Stimulated activated CD8-positive, alpha-beta memory T cell treated with anti-CD3 and anti-CD28 coated beads, Interleukin-15, amount 100 ng/mL, for 1 hour (primary cell): ENCODE measurements at places on chromosomes 16 and 17.

GRCh38 chr17:73939806-73940205, 263.7 kb upstream of the RPL38 start:
- DNase-seq = no peak

- no peak for DNase-seq
These were observed 5.9 kb downstream of the UBTF start for GRCh38 chr17:44213403-44214229.

- no peak for DNase-seq
These were observed 715.4 kb downstream of the CDH8 start for GRCh38 chr16:61320791-61321190.

DNA sequence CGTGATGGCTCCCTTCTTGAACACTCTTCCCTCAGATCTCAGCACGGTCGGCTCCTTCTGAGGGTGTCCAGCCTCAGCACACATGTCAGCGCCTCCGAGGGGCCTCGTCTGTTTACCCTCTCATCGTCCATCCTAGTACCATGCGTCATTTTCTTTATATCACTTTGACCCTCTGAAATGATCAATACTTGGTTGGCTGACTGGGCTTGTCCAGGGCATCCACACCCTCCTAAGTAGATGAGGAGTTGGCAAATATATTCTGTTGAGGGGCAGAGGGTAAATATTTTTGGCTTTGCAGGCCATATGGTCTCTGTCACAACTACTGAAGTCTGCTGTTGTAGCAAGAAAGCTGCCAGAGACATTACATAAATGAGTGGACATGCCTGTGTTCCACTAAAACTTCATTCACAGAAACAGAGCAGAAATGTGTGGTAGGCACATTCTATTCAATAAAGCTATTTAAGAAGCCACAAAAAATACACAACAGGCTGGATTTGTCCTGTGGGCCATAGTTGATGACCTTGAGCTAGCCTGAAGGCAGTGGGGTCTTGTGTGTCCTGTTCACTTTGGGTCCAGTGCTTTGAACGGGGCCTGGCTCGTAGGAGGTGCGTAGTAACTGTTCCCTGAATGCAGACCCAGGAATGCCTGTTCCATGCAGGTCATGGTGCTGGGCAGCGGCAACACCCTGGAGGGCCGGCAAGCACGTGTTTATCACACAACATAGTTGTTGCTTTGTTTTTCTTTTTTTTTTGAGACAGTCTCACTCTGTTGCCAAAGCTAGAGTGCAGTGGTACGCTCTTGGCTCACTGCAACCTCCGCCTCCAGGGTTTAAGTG, 185.8 kb downstream of the SNX29 start:
- DNase-seq = no peak

GRCh38 chr17:55332296-55333041, 67.7 kb downstream of the HLF start:
- DNase-seq = no peak

DNA sequence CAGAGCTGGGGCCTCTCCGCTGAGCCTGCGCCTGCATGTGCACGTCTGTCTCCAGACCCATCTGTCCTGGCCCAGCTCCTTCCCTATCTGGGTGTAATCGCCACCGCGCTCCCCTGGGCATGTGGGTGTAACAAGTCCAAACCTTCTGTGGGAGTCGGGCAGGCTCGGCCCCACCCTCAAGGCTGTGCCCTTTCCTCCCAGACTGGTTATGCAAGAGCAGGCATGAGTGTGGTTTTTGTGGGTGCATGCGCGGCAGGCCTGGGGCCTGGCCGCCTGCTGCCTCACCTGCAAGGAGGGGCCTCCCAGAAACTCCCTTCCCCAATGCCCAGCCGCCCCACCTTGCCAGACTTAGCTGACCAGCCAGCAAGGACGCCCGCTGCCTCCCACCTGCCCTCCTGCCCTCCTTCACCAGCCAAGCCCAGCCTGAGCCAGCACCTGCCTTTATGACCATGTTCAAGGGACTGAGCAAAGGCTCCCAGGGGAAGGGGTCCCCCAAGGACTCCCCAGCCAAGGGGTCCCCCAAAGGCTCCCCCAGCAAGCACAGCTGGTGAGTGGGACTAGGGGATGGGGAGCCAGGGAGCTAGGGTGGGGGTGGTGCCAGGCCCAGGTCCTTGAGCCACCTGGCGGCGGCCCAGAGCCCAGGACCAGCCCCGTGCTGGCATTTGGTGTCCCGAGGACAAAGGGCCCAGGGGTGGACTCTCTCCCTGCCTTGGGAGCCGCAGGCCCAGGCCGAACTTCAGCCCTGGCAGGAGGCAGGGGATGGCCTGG, at the start of gene EVPLL:
Gene EVPLL (plus strand): TSS at position 342 of the 768 bp plus-strand sequence. CDS start 3,160 bp downstream, outside the sequence.
- DNase-seq = no peak

DNA sequence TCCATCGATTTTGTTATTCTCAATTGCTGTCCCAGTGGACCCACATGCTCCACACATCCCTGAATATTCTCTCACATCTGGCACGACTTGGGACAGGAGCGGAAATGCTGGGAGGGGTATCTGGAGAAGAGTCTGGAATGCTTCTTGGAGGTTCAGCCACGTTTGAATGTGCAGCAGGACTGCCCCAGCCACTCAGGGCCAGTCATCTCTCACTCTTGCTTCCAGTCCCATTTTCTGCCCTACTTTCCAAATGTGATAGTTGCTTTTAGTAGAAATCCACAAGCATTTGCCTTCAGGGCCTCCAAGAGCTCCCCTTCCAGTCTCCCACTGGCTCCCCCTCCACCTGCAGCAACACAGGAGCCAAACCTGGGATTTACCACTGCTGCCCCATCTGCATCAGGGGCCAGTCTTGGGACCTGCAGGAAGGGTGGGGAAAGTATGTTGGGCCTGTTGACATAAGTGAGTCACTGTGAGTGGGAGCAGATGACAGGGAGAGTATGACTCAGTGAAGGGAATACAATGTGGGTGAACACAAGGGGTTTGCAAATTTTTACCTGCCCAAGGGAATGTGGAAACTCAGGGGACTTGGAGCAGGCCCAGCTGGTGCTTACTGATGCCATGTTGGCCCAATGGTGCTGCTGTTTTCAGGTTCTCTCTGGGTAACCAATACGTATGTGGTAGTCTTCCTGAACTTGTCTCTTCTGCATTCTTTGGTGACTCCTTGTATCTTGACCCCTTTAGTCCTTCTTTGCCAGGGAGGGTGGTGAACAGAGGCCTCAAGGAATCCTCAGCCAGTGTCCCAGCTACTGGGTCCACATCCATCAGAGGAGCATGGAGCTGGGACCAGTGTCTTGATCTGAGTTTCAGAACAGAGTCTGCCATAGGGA, 78.8 kb upstream of the CRHR1 start:
- DNase-seq = no peak

GRCh38 chr17:5282642-5283217, 646 bp downstream of the RABEP1 start:
- DNase-seq = no peak

GRCh38 chr17:79866791-79867518, 27.7 kb upstream of the CBX4 start:
- no peak for DNase-seq

- DNase-seq = no peak
These were observed 59.7 kb downstream of the IL21R start for GRCh38 chr16:27461483-27462171.

DNA sequence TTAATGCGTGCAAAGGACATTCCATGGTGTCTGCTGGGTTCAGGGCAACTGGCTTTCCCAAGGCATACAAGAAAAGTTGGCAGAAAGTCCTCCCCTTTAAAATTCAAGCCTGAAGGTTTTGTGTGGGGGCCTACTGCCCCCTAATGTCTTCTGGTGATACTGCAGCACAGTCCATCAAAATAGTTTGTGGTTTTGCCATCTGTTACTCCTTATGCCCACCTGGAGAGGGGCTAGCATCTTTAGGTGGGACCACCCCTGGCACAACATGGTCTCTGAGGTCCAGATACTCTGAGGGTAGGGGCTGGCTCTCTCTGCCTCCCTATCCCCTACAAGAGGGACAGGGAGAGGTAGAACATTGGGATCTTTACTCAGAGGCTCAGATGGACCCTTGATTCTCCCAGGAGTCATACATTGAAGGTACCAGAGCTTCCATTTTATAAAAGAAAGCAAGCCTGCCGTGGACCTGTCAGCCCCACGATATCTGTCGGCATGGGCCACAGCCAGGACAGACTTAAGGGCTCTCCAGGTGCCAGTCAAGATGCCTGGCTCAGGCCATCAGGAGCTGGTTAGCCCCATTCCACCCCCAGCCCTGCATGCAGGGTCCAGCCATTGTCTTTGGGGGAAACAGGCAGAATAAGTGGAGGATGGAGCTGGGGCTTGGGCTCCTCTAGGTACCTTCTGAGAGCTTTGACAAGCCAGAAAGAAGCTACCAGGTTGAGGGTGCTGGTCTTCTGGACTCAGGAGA, 6.3 kb downstream of the ESRP2 start:
- DNase-seq = no peak

- DNase-seq = no peak
These were observed 69.0 kb downstream of the WSB1 start for GRCh38 chr17:27362909-27363308.

- DNase-seq = no peak
These were observed 44.1 kb downstream of the TNFRSF13B start for GRCh38 chr17:16927641-16928321.

DNA sequence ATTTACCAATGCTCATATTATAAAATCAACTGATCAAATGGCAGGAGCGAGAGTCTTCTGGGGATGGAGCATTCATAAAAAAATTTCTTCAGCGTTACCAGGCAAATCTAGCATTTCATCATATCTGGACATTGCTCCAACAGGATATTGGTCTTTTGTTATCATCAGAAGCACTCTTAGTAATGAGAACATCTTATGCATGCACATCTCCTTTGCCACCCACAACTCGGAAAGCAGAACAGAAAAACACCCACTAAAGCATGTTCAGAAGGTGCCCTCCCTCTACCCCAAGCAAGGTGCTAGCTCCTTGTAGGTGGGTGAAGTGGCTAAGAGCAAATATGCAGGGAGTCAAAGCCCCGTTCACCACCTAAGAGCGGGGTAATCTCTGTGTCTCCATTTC, 18.9 kb downstream of the ARHGAP17 start:
- no peak for DNase-seq

DNA sequence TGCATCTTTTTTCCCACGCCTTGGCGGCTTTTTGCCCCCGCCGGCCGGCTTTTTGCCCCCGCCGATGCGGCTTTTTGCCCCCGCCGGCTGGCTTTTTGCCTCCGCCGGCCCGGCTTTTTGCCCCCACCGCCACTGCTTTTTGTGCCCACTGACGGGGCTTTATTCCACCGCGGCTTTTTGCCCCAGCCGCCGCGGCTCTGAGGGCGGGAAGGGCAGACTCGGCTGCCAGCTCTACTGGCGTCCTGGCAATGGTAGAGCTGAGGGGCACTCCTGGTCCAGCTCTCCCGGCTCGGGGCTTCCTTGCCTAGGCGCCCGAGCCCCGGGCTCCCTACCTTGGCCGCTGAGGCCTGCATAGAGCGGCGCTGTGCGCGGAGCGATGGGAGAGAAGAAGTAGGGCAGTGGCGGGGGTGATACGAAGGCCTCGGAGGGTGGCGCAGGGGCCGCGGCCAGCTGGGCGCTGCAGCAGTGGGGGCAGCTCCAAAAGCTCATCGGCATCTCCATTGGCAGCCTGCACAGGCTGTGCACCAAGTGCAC, 591.4 kb downstream of the TP53TG3F start:
- no peak for DNase-seq

GRCh38 chr17:71342737-71343136, 778.1 kb upstream of the SOX9 start:
- no peak for DNase-seq

GRCh38 chr16:31453255-31454204, 5.8 kb upstream of the ARMC5 start:
- DNase-seq = no peak

GRCh38 chr17:76869496-76870376, 1.5 kb downstream of the MGAT5B start:
- no peak for DNase-seq

- DNase-seq = no peak
These were observed 163.8 kb upstream of the CACNG5 start for GRCh38 chr17:66671156-66671555.

GRCh38 chr16:64297863-64298600, 823.8 kb downstream of the CDH11 start:
- no peak for DNase-seq

DNA sequence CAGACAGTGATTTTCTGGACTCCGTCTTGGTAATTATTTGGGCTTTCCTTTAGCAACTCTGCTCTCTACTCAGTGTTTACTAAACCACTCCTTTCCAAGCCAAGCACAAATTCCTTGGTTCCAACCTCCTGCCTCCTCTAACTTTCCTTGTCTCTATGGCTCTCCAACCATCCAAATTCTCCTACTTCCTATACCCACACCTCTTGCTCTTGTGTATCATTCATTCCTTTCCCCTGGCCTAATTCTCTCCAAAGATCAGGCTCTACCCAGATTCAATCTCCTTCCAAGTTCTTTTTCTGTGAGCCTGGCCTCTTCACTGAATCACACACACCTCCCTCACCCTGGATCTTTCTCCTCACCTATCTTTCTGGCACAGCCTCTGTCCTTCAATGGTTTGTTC, 1.1 kb downstream of the NEURL4 start:
- no peak for DNase-seq

DNA sequence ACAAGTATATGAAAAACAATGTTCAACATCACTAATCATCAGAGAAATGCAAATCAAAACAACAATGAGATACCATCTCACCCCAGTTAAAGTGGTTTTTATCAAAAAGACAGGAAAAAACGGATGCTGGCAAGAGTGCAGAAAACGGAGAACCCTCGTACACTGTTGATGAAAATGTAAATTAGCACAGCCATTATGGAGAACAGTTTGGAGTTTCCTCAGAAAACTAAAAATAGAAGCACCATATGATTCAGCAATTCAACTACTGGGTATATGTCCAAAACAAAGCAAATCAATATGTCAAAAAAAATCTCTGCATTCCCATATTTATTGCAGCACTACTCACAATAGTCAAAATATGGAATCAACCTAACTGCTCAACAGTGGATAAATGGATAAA, 50.1 kb upstream of the CES5A start:
- DNase-seq = no peak

DNA sequence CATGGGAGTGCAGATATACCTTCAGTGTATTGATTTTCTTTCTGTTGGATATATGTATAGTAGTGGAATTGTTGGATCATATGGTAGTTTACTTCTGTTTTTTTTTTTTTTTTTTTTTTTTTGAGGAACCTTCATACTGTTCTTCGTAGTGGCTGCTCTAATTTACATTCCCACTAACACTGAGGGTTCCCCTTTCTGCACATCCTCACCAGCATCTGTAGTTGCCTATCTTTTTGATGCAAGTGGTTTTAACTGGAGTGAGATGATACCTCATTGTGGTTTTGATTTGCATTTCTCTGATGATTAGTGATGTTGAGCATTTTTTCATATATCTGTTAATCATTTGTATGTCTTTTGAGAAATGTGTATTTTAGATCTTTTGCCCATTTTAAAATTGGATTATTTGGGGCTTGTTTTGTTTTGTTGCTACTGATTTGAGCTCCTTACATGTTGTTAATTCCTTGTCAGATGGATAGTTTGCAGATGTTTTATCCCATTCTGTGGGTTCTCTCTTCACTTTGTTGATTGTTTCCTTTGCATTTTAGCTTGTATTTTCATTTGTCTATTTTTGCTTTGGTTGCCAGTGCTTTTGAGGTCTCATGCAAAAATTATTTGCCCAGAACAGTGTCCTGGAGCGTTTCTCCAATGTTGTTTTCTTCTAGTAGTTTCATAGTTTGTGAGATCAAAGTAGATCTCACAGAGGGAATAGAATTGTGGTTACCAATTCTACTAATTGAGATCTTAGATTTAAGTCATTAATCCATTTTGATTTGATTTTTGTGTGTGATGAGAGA, 25.0 kb upstream of the BCAS3 start:
- DNase-seq = no peak

GRCh38 chr17:42129109-42129837, 6.7 kb downstream of the HSPB9 start:
- no peak for DNase-seq

- no peak for DNase-seq
These were observed 87.2 kb downstream of the KSR1 start for GRCh38 chr17:27543464-27543856.

GRCh38 chr17:49239963-49240362, 9.4 kb upstream of the PHOSPHO1 start:
- DNase-seq = no peak
